ENCODE measurements at places on chromosomes 2 and 18.

DNA sequence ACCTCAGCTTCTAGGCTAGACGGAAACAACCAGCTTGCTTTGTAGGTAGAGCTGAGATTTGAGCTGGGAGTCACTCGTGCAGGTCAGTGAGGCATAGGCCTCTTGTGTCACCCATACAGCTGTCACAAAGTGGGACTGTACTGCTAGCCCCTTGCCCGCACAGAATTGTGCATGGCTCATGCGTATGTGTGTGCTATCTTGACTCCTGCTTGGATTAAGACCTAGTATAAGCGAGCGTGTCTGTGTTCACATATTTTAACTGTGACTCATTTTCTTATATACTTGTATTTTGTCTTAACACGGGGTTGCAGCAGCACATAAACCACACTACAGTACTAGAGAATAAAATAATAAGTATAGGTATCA lies 20.1 kb downstream of the CEP68 start:
- no peak for DNase-seq

DNA sequence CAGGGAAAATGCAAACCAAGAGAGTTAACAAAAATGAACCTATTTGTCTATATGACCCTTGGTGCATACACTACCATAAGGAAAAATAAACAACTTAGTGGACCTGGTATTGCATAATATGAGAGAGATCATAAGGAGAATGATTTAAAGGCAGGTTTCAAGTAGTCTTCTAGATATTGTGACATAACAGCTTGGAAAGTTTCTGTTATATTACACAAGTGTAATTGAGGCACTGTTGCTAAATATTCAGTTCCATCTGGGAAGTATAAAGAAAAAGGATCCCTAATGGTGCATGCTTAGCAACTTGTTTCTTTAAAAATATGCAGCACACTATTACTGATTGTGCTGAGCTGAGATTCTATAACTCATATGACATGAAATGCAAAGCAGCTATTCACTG lies 252.2 kb upstream of the SPHKAP start:
- DNase-seq, result no peak

DNA sequence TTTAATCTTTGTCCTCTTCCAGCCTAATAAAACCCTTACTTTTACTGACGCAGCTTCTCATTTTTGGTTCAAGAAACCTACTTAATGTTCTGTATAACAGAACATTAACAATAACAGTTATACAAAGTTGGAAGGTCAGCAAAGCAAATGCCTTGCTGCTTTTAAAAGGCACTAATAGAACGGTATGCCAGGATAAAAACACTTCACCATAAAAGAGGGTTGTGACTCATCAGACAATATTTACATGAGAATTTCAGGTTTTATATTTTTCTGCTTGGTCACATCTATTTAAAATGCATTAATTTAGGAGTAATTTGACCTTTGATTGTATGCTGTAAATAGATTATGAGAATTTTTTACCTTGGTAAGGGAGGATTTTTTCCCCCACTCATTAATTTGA lies 3.0 kb downstream of the KLHL41 start:
- DNase-seq, result no peak

GRCh38 chr2:238525990-238526389 lies 99.3 kb downstream of the ASB1 start:
- DNase-seq, result no peak

DNA sequence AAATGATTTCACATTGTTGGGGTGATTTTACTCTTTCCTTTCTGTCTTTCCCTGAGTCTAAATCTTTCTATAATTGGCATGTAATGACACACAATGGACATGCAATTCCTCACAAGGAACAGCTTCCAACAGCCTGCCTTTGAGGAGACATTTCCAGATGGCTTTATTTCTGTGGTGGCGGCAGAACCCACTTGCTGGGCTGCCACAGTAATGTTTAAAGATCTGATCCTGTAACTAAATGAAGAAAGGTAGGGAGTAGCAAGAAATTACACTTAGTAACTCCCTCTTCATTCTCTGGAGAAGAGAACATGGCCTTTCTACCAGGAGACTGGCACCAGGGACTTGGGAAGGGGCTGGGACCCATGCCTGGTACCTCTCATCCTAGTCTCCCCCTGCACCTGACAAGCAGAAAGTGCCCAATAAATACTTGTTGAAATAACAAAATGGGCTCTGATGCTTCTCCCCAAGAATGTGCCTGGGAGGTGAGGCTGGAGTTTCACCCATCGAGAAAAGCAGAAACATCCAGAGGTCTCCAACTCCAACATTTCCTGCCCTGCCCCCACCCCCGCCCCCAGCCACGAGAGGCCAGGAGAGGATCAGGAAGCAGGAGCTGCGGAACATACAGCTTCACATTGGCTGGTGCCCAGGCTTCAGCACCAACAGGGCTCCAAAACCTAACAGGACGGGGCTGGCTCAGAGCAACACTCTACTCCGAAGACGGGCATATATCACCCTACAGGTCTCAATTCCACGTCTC lies 92.1 kb downstream of the PXDN start:
- DNase-seq, result no peak

- DNase-seq, result no peak
Measured at GRCh38 chr2:36549165-36549574, 48.8 kb downstream of the FEZ2 start.

DNA sequence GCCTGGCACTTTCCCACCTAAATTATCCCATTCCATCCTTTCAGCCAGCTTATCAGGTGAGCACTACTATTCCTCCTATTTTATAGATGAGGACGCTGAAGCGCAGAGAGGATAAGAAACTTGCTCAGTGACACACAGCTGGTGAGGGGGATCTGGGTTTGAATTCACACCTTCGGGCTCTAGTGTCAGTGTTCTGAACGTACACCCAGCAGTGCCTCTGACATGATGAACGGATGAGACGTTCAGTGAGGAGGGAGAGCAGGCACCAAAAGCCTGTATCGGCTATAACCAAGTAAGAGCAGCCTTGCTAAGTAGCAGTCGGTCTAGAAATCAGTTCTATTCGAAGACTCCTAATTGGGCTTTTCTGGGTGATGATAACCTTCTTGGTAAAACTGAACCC lies 167.0 kb downstream of the ASB1 start:
- DNase-seq, result no peak

- DNase-seq, result no peak
Measured at GRCh38 chr2:120568089-120568974, 167.3 kb upstream of the GLI2 start.

GRCh38 chr2:145987793-145988192 lies 1467.9 kb upstream of the ZEB2 start:
- no peak for DNase-seq

DNA sequence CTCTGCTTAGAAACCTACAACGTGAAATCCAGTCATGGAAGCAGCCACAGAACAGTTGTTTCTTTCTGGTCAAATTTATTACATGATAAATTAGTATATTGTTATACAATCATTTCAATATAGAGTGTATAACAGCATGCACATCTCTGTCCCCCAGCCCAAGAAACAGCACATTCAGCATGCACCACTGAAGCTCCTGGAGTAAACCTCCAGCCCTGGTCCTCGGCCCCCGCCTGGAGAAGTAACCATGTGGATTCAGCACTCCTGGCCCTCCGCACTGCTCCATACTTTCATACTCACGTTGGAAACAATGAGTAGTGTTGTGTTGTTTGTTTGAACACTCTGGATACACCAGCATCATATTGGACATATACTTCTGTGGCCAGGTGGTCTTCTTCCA lies 15.3 kb upstream of the ID2 start:
- DNase-seq, result no peak

GRCh38 chr2:217166241-217166850 lies 306.5 kb upstream of the TNP1 start:
- no peak for DNase-seq

- DNase-seq, result no peak
Measured at GRCh38 chr2:101900375-101900774, 91.4 kb upstream of the IL1R2 start.

- DNase-seq, result no peak
Measured at GRCh38 chr2:27763907-27764267, 7.6 kb upstream of the MRPL33 start.

DNA sequence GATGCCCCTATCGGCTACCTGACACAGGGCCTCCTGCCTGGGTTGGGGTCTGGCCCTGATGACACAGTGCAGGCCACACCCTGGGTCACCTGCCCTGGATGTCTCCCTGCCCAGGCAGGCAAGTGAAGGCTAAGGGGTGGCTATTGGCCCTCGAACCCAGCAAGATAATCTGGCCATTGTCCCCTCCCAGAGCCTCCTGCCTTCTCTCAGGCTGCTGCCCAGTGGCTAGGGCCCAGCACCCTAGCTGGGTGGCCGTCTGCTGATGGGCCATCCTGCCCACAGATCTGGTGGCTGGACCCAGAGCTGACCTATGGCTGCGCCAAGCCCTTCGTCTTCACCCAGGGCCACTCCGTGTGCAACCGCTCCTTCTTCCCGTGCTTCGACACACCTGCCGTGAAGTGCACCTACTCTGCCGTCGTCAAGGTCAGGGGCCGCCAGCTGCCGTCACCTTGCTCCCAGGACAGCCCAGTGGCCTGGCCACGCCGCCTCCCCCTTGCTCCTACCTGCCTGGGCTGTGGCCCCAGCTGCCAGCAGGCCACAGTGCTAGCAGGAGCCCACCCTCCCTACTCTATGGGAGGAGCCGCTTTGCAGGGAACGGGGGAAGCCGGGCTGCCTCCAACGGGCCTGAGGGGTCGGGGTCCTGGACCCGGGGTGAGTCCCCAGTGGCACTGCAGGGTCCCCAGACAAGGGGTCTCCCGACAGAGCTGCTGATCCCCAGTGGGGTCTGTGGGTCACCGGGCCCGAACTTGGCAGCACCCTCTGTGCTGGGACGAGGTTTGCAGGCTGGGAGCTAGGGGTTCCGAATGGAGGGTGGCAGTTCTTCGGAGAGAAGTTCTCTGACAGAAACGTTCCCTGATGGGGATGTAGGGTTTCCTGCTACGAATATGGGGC lies 4.1 kb downstream of the RNPEPL1 start:
- no peak for DNase-seq

DNA sequence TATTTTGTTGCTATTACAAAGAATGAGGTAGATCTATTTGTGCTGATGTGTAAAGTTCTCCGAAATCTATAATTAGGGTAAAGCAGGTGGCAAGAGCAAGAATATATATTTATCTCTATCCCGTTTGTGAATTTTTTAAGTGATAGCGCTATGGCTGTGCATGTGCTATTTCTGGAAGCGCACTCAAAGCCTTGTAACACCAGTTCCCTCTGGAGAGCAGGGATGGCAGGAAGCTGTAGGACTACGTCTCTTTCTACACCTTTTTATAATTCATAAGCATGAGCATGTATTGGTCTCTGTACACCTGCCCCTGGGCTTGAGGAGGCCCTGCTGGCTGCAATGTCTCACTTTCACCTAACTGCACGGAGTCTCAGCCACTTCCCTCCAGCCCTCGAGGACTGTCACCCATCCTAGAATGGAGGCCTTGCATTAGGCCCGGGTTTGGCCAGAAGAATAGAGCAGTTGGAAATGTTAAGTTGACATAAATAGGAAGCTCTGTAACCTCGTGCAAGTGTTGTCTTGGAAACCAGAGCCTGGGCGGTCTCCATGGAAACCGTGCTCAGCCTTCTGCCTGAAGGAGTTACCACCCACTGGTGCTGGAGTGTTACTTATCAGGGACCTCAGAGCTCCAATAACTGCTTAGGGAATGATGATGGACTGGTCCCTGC lies 20.9 kb downstream of the ITM2C start:
- no peak for DNase-seq

DNA sequence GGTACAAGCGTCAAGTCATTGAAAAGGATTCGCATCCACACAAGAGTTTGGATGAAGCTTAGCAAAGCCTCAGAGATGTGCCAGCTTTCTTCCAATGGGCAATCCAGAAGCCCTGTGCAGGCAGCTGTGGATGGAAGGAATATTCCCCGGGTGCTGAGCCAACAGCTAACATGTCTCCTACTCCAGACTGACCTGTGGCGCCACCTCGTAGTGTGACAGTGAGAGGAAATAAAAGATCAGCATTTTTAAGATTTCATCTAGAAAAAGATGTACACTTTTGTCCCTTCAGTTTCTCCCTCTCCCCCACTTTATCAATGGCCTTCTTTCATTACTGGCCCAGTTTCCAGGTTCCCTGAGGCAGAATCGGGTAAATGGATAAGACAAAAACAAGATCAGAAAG lies 48.9 kb upstream of the SPATS2L start:
- no peak for DNase-seq

- DNase-seq, result no peak
Measured at GRCh38 chr2:62469114-62469513, 36.9 kb downstream of the TMEM17 start.

DNA sequence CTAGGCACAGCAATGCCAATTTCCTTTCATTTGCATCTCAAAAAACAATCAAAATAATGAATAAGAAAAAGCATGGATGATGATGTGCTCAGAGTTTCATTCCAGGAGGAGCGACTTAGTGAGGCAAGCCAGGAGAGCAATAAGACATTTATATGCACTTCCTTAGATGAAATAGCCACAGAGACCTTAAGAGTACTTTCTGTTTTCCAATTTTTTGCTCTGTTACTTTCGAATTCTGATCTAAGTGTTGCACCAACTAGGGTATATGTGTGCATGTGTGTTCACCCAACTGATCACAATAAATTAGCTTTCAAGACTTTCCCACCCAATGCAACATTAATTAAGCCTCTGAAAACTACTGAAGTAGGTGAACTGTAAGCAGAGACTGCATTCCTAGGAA lies 709 bp downstream of the RAB27B start:
- DNase-seq, result no peak

DNA sequence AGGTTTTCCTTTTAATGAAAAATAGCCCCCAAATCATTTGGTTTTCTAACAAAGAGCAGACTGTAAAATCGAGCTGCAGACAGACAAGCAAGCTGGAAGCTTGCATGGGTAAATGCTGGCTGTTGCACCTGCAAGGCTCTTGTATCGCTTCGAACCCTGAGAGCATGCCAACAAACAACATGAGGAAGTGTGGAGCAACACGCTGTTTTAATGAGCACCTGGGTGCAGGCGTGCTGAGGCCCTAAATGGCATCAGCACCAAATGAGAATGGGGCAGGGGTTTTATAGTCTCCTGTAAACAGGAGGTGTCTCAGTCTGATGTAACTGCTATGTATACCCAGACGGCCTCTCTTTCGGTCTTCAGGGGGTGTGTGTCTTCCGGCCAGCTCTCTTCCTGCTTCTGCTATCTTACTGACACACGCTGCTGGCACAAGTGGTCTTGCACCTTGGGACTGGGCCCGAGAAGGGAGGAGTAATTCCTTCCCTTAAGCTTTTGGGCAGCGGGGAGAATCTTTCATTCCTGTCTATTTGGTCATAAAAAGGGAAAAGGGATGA lies 31.9 kb upstream of the CDH2 start:
- DNase-seq, result no peak

GRCh38 chr18:54222922-54223567 lies 1.4 kb downstream of the MBD2 start:
- DNase-seq, result no peak

Data from esophagus squamous epithelium (tissue), 5 donors.